ENCODE measurements at places on chromosomes 7 and 10.
A peak's percentile ranks its signal among the peaks of the same experiment; 100 is the strongest.

GRCh38 chr7:46954181-46954580 lies 627.7 kb downstream of the TNS3 start:
- no peak for DNase-seq

- DNase-seq: peak; percentile 92
Observed at GRCh38 chr7:143416565-143417149, 8.0 kb upstream of the EPHA1 start.

GRCh38 chr10:21579291-21579690 lies 45.3 kb downstream of the MLLT10 start:
- no peak for DNase-seq

- DNase-seq: no peak
Observed at GRCh38 chr10:79275431-79275851, 71.8 kb upstream of the PPIF start.

- DNase-seq: no peak
Observed at GRCh38 chr7:25559581-25560367, 331.5 kb upstream of the NPVF start.

GRCh38 chr7:83517035-83517700 lies 131.8 kb downstream of the SEMA3E start:
- no peak for DNase-seq

GRCh38 chr10:66927251-66927935 lies 1.6 kb downstream of the LRRTM3 start:
- DNase-seq: no peak

GRCh38 chr7:158570449-158571170 lies 17.0 kb downstream of the PTPRN2 start:
- DNase-seq: no peak

DNA sequence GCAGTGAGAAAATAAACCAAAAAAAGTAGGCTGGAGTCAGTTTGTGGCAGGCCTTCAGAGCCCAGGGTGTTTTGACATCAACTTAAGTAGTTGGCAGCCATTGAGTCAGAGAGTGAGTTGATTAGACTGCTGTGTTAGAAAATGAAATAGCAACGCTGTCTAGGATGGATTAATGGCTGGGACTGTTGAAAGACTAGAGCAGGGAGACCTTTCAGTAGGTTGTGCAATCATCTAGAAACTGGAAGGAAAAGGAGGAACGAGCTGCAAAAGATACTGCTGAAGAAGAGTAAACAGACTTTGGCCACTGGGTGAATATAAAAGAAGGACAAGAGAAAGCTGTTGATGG lies 28.6 kb upstream of the TRIL start:
- DNase-seq: peak; percentile 71

DNA sequence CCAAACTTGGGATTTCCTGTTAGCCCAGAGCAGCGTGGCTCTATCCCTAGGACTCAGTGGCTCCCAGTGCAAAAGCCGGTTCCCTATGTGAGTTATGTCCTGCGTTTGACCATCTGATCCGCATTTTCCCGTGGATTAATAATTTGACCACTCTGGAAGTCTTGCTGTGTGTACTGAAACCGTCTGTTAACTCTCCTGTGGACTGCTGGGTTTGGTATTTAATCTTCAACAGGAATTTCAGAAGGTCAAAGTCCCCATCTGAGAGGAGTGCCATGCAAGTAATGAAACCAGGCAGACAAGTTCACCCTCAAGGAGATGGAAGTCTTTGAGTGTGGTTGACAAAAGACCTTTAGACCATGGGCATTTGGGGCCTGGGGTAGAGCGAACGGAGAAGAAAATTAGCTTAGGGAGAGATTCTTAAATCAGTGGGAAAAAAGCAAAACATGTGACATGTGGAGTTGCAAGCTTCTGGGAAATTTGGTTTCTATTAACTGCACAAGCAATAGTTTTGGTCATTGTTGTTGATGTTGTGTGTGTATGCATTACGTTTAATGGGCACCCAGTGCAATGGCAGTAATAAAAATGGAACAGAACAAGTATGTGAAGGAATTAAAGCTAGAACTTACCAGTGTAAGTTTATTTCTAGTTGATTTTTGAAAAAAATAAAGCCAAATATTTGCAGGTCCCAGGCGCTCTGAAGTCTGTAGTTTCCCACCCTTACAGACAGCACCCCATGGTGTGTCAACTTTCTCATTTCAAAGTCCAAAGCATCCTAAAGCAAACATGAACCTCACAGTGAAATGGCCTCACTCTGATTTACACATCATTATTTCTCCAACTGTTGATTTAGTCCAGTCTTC lies 38.2 kb downstream of the LYZL1 start:
- DNase-seq: no peak

GRCh38 chr7:45294559-45294958 lies 137.0 kb downstream of the RAMP3 start:
- DNase-seq: no peak

- no peak for DNase-seq
Observed at GRCh38 chr10:72541337-72541736, 84.5 kb downstream of the MICU1 start.

DNA sequence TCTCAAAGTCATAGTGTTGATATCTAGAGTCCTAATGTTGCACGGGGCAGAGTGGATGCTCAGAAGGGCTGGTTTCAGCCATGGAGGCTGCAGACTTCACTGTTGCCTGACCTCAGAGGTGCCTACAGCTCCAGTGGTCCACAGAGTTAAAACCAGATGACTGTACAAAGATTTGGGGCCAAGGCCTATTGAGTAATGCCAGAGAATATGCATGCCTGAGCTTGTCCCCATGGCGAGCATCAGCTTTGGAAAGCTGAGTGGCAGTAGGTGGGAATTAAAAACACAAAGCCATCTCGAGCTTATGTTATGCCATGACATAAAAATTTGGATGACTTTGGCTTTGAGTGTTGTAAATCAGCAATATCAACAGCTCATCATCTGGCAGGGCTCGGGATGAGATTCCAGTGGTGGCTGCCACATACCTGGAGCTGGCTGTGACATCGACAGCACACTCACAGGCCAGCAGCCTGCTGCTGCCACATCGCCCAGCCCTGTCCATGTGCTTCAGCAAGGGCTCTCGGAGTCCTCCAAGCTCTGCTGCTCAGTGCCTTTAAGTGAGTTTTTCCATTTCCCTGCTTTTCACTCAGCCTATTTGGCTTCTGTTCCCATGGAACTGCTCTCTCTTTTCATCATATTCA lies 379.6 kb downstream of the TNS3 start:
- no peak for DNase-seq

DNA sequence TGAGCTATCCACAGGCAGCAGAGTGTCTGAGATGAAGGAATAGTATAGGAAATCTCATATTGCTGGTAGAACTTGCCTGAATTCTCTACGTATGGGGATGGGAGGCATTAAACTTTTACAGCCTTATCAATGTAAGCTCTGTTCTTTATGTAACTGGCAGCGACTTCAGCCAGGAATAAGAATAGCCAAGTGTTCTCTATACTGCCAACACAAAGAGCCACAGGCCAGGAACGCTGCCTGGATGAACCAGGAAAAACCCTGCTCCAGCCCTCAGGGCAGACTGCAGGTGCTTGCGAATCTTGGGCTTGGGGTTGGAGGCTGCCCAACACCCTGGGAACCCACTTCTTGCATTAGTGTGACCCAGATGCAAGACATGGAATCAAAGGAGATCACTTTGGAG lies 6.1 kb upstream of the OLAH start:
- no peak for DNase-seq

DNA sequence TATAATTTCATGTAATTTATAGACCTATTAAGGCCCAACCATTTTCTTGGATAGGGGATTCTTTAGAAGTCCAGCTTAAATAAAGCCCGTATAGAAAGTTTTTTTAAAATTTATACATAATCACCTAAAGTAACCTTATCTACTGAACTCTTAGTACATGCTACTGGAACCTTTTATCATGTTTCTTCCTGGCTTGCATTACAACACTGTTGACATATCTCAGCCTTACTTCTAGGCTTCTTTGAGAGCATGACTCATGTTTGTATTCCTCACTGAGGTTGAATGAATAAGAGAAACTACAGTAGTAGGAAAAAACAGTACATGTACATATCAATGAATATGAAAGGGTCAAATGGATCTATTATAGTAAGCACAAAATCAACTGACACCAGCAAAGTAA lies 8.2 kb upstream of the MAGI2 start:
- no peak for DNase-seq

- no peak for DNase-seq
Observed at GRCh38 chr7:95102662-95103061, 195.3 kb downstream of the PPP1R9A start.

- no peak for DNase-seq
Observed at GRCh38 chr7:149843566-149843965, 5.4 kb downstream of the ZNF862 start.

DNA sequence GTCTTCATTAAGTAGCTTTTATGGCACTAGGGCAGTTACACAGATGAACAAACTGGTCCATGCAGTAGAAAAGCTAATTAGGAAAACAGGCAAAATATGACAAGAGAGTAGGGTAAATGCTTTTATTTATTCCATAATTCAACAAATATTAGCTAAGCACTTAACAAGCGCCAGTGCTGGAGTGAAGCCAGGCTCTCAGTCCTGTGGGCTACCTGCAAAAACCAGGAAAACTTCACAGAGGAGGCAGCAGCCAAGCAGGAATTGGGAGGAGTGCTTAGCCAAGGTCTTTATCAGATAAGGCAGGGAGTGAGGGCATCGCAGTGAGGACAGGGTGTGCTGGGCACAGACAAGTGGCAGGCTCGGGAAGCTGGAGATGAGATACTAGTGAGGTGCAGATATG lies 4.9 kb upstream of the KAT6B start:
- no peak for DNase-seq

GRCh38 chr10:49743464-49744075 lies 18.6 kb downstream of the OGDHL start:
- no peak for DNase-seq

DNA sequence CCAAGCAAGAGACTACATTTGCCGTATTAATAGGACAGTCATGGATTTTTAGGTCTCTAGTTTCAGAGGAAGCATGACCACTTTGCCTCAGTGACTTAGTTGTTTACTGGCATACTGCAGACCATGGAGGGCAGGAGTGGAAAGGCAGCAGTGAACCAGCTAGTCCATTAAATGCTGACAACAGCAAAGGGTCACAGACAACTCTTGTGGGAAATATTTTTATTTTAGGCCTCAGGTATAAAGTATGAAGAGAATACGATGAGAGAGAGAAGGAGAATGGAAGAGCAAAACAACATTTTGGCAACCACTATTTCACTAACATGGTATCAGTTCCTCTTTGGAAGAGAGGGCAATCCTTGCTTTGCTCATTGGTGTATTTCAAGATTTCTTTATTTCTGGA lies 118.0 kb downstream of the RELN start:
- no peak for DNase-seq

- DNase-seq: no peak
Observed at GRCh38 chr10:97911217-97911616, 61.6 kb downstream of the GOLGA7B start.

DNA sequence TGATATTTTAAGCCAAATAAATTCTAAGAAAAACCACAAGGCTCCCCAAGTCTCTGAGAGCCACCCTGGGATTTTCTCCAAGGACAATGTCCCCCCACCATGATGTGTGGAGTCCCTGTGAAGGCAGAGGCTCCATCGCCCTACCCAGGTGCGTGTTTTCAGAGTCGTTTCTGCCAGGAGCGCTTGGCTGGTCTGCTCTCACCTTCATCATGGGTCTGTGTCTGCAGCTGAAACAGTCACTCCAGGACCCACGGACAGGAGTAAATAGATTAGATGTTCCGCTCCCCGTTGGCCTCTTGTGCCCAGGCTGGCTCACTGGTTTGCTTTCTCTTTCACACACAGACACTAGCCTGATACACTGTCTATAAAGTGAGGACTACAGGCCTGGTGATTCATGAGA lies 217.5 kb downstream of the SFMBT2 start:
- no peak for DNase-seq

DNA sequence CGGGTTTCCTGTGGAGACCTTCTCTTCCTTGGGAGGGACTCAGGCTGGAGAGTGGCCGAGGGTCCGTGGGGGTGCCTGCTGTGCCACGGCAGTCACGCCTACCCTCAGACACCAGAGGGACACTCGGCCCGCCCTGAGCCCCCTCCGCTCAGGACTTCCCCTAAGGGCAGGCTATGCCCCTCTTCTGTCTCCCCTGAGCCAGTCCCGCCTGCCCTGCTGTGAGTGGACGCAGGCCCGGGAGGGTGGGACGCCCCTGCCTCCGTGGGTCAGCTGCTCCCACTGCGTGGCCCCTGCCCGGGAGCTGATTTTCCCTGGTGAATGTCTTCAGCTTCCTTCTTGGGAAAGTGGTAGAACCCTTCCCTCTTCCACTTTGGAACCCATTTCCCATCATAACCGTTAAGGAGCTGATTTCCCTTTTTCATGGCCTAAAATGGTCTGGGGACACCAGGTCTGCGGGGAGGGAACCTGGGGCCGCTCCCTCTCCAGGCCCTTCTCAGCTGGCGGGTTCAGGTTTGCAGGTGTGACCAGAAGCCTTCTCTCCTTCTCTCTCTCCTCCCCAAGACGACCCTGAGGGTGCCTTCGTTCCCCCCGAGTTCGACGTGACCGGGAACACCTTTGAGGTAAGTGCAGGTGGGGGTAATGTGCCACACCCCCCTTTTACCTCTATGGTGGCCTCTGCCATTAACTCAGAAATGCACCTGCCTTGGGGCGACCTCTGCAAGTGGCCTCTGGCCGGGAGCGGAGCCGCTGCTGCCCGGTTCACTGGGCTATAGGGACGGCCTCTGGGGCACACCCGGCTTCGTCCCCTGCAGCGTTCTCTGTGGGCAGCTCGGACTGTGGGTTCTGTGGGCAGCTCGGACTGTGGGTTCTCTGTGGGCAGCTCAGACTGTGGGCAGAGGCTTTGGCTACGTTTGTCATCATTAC lies 7.9 kb downstream of the KNDC1 start:
- DNase-seq: no peak

- no peak for DNase-seq
Observed at GRCh38 chr10:43365001-43365400, 6.4 kb upstream of the FXYD4 start.

DNA sequence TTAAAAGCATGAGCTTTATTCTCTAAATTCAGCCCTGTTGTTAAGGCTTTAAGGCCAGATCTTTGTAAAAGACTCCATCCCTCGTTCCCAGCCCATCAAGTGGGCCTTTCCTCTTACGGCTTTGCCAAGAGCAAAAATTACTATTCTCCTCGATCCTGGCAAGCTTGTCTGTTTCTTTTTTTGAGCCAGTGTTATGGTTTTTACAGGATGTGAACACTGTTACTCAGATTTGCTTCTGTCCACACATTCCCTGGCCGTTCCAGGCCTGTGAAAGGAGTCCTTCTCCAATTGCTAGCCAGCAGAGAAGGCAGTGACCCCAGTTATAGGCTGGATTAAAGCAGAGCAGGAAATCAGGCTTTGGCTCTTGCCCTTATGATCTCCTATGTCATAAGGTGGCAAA lies 47.0 kb upstream of the EPC1 start:
- DNase-seq: no peak

Data from inflammatory macrophage treated with lipopolysaccharide for 1 hour (primary cell).